NCI-H1105 treated with DMSO at 0.1 percent for 48 hours (cell line): ENCODE measurements at places on chromosomes 5 and 9.

DNA sequence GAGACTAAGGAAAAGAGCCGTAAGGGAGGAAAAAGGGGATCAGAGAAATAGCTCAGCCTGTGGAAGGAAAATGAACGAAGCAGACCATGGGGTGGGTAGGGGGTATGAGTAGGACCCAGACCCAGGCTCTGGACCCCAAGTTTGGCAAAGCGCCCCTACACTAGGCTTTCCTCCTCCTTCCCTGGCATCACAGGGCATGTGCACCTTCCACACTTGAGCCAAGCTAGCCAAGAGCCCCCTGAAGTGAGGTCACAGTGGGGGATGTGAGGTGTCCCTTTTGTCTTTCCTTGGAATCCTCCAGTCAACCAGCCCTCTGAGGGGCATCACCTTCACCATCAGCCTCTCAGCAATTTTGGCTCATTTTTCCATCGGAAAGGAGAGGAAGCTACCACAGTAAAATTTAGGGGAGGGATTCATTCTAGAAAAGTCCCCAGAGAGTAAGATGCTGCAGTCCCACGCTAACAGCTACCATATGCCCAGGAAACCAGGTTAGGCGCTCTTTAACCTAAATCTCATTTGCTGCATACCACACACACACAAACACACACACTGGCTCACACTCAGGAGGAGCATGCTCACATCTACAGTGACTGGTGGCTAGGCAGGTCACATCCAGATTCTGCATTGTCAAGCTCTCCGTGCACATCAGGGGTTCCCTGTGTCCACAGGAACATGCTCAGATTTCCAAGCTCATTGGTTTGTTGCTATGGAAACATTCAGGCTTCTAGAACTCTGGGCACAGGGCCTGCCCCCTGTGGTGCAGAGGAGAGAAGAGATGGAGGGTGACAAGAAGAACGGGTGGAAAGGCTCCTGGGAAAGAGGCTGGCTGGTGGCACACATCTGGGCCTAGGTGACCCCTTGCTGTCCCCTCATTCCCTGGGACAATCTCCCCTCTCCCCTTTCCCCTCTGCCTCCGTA lies 9.9 kb downstream of the REEP2 start:
- DNase-seq, result no peak

- DNase-seq, result no peak
These were observed 396.1 kb upstream of the MPDZ start for GRCh38 chr9:13675638-13676000.

GRCh38 chr9:2299156-2299842 lies 284.2 kb downstream of the SMARCA2 start:
- DNase-seq, result peak; percentile 94

- no peak for DNase-seq
These were observed 191.9 kb upstream of the SEMA6A start for GRCh38 chr5:116766470-116766947.

DNA sequence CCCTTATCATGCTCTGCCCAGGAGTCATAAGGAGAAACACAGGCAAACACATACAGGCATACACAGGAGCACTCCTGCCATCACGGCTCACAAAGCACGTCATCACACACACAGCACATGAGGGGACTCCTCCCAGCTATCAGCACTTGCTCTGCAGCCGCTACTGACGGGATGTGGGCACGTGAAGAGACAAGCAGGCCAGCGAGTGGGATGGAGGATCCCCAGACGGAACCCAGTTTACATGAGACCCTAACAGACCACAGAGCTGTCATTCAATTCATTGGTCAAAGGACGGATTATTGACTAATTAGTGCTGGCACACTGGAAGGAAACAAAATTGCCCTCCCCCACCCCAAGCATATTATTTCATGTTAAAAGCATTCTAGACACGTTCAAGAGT lies 53.6 kb downstream of the SEMA4D start:
- DNase-seq, result no peak

DNA sequence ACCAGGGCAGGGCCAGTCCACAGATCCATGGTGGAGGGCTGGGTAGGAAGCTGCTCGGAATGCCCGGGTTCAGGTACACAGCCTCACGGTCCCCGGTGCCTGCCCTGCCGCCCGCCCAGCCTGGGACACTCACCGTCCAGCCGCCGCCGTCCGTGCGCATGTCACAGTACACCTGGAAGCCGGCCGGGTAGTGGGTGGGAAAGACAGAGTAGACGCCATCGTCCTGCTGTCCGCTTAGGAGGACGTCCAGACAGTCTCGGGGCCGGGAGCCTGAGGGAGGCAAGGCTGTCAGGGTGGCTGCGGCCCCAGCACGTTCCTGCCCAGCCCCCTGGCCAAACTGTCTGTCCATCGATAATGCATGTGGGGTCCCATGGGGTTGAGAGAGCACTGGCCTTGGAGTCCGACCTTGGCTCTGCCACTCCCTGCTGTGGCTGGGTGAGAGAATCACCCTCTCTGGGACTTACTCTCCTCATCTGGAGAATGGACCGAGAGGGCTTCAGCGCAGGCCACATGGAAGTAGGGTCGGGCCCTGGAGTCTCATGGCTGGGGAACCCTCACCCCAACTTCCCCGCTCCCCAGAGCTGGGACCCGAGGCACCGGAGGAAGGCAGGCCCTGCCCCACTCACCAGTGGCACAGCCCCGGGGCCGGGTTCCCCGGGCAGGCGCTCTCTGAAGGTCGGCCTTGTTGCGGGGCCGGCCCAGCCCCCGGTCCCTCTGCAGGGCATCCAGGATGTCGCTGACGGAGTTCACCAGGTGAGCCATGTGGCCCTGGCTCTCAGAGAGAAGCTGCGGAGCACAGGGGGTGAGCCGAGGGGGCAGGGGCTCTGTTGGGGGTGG lies 15.2 kb downstream of the FIBCD1 start:
- no peak for DNase-seq

DNA sequence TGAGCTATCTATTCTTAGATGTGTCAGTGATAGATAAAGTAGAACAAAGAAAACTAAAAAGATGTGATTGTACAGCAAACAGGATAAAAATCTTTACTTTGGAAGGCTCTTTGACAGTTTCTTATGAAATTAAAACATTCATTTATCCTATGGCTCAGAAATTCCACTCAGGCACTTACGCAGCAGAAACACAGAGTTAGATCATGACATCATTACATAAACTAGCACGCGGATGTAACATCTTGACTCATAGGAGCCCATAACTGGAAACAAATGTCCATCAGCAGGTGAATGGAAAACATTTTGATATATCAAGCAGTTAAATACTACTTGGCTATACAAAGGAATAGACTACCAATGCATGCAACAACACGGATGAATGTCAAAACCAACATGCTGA lies 45.3 kb downstream of the ICE1 start:
- no peak for DNase-seq
